Epithelial cell of proximal tubule (primary cell): ENCODE measurements at places on chromosomes 5 and 9.
A peak's percentile ranks its signal among the peaks of the same experiment; 100 is the strongest.

GRCh38 chr9:108444400-108445358 is 411.1 kb downstream of the ACTL7B start:
- DNase-seq, result peak; percentile 41

- DNase-seq, result no peak
Observed at GRCh38 chr9:93126825-93127368, 7.2 kb downstream of the NINJ1 start.

DNA sequence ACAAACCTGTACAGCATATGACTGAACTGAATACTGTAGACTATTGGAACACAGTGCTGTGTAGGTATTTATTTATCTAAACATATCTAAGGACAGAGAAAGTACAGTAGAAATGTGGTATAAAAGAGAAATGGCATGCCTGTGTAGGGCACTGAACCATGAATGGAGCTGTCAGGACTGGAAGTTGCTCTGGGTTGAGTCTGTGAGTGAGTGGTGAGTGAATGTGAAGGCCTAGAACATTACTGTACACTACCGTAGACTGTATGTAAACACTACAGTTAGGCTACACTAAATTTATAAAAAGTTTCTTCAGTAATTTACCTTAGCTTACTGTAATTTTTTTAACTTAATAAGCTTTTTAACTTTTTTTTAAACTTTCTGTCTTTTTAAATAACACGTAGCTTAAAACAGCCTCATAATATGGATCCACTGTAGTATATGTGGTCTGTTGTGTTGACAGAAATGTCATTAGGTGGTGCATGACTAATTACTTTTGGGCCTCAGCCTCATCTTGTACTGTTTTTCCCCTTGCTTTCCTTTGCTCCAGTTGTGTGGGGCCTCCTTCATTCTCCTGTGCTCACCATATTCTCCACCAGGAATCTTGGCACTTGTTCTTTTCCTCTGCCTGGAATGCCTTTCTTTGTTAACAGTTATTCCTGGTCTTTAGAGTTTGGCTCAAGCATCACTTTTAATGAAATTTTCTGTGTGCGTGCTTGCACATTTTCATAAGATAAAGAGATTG is 8.8 kb downstream of the SPIN1 start:
- DNase-seq, result no peak

GRCh38 chr9:8946461-8946860 is 1146.9 kb upstream of the DMAC1 start:
- DNase-seq, result no peak

GRCh38 chr9:137477778-137478612 is 18.9 kb upstream of the NSMF start:
- no peak for DNase-seq

- no peak for DNase-seq
Observed at GRCh38 chr5:76351577-76351976, 51.5 kb upstream of the IQGAP2 start.

DNA sequence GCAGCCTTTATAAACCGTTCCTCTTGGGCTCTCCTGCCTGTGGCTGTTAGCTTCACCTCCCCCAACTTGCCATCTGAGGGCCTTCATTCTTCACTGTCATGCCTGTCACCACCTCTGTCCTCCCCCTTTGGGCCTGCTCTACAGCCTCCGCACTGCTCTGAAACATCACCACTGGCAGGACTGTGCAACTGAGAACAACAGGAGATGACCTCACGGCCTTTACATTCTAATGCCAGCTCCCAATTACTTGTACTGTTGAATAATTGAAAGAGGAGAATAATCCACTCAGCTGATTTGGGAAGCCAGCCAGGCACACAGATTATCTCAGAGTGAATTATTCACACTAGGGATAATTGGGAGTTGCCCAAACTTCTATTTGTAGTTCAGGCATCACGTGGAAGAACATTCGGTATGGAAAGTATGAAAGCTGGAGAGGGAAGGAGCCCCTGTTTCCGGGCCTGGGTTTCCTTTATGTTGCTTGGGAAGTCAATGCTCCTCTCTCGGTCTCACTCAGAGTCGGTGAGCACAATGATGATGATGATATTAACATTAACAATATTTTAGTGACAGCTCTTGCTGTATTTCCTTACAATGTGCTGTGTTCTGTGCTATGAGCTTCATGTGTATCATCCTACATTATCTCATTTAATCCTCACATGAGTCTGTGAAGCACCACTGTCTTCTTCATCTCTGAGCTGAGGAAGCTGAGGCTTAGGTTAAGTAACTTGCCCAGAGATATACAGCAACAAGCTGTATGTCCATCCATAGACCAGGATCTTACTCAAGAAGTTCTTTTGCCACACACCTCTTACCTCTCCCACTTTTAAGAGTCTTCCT is 99.3 kb upstream of the LRRTM2 start:
- DNase-seq, result no peak

DNA sequence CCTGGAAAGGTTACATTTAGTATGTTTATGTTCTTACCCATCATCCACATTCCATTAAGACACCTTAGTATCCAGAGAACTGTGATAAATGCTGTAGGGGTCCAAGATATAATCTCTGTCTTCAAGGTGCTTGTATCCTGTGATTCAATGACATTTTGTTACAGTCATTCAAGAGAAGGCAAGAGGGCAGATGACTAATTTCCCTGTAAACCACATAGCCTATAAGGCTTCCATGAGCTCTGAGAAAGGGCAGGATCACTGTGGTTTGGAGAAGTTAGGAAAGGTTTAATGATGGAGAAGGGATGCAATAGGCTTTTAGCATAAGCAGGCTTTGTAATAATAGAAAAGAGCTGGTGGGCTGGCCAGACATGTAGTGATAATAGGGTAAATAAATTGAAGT is 40.0 kb downstream of the PAPPA start:
- DNase-seq, result peak; percentile 39

GRCh38 chr9:91421971-91422757 is 1.5 kb downstream of the NFIL3 start:
- DNase-seq, result no peak

GRCh38 chr5:115417076-115417475 is 120.6 kb upstream of the CCDC112 start:
- no peak for DNase-seq

GRCh38 chr5:16784843-16785791 is 151.0 kb downstream of the MYO10 start:
- no peak for DNase-seq

DNA sequence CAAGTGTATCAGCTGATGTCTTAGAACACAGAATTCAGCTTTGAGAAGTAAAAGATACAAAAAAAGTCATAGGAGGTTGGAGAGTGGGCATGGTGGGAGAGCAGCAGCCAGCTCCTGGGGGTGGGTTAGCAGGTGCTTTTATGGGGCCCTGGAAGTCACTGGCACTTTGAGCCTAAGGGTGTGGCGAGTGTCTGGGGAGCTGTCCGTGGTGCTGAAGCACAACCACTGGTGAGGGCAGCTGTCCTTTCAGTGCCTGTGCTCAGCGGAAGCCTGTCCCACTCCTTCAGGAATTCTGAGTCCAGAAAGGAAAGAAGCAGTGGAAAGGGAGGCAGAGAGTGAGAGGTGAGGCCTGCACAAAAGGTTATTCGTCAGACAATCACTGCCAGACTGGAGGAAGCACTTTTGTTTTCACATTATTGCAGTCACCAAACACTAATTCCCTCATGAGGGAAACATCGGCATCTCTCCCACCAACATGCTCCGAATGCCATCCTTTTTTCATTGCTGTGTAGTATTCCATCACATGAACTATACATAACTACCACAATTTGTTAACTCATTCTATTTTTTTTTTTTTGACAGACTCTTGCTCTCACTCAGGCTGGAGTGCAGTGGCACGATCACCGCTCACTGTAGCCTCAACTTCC is 59.4 kb upstream of the RAPGEF1 start:
- no peak for DNase-seq

- DNase-seq, result peak; percentile 45
Observed at GRCh38 chr5:79120221-79120620, 8.6 kb downstream of the BHMT start.

DNA sequence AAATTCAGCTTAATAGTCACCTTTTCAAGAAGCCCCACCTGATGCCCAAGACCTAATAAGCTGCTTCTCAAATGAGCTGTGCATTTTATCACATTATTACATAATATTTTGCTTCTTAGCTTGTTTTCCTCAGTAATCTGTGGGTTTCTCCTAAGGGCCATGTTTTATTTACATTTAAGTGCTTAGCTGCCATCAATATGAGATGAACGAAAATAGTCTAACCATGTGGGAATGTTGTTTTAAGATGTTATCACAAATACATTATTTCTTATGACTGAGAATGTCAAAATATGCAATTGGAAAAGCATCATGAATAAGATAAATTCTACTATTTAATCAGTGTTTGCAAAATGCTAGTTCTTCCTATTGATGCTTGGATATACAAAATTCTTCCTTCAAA is 10.1 kb downstream of the ARRDC3 start:
- no peak for DNase-seq

GRCh38 chr5:171771856-171772255 is 13.8 kb upstream of the SMIM23 start:
- DNase-seq, result no peak

- DNase-seq, result no peak
Observed at GRCh38 chr9:80074439-80074838, 502.7 kb downstream of the TLE4 start.

- DNase-seq, result no peak
Observed at GRCh38 chr9:105681313-105681712, 13.0 kb upstream of the TMEM38B start.

- no peak for DNase-seq
Observed at GRCh38 chr5:6750142-6750840, 37.1 kb downstream of the TENT4A start.

GRCh38 chr5:75028090-75028489 is 24.3 kb downstream of the GCNT4 start:
- DNase-seq, result no peak

- DNase-seq, result no peak
Observed at GRCh38 chr9:126235336-126236243, 91.0 kb upstream of the MVB12B start.

GRCh38 chr9:127539982-127540663 is 72.0 kb upstream of the STXBP1 start:
- DNase-seq, result no peak

GRCh38 chr9:104555521-104555920 is 13.4 kb upstream of the OR13C8 start:
- DNase-seq, result no peak

GRCh38 chr5:143968071-143968878 is 156.3 kb downstream of the HMHB1 start:
- DNase-seq, result no peak

DNA sequence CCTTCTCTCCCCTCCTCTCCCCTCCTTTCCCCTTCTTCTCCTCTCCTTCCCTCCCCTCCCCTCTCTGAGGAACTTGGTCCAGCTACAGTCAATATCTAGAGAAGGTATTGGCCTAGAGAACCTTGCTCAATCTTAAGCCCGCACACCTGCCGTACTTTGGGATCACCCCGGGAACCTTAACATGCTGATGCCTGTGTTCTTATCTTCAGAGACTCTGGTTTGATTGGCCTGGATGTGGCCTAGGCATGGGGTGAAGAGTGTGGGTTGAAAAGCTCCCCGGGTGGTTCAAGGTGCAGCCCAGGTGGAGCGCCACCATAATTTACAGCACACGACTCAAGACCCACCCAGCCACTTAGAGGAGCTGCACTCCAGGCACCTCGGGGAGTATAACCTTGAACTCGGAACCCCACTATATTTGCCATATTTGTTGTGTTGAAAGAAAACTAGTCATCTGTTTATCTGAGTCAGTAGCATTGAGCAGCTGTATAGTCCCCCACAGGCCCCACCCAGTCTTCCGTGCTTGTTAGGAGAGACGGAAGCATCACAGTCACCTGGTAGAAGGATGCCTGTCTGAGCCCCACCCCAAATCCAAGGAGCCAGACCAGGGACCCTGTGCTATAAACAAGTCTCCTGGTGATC is 14.4 kb upstream of the PHF19 start:
- DNase-seq, result no peak

GRCh38 chr5:6317116-6317798 is 61.1 kb downstream of the MED10 start:
- no peak for DNase-seq

DNA sequence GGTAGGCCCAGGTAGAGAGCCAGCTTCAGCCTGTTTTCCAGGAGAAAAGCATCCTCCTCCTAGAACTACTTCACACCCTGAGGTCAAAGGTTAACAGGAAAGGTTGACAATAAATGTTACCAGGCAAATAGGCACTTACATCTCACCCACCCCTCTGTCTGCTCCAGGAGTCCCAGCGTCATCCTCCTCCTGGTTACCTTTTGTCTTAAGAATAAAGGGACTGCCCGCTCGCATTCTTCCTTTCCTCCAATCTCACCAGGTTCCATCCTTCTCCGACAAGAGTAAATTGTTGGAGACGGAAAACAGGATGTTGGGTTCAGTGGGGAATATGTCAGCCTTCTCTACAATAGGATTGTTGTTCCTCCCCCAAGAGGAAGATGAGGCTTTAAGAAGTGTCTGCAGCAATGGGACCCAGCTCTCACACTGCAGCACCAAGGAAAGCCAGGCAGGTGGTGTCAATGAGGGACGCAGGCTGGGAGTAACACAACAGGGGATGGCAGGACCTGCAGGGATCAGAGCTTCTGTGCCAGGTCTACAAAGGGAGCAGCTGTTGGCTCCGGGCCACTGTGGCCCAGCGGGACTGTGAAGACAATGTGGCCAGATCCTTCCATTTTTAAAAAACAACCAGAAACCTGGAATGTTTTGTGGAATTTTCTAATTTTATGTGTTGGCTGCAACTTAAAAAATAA is 29.0 kb downstream of the FAT2 start:
- DNase-seq, result no peak

- no peak for DNase-seq
Observed at GRCh38 chr9:9202276-9202675, 1402.7 kb upstream of the DMAC1 start.

DNA sequence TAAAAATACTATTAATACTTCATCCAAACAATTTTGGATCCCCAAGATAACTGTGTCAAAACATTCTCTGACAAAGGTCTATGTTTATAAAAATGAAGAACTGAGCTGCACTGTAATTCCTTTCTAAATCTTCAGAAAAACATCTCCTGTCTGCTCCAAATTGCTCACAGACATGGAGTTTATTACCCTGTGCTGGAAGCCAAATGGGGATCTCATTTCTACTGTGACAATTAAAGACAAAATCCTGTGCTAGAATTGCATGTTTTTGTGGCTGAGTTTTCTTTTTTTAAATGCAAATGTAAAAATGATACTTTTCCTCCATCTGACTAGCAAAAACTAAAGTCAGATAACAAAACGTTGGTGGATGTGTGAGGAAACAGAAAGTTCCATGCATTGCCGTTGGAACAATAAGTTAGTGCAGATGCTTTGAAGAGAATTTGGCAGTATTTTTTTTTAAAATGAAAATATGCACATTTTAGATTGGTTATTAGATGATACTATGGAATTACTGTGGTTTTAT is 93.5 kb downstream of the GNA14 start:
- DNase-seq, result no peak

- no peak for DNase-seq
Observed at GRCh38 chr5:163770625-163771024, 265.2 kb downstream of the MAT2B start.

DNA sequence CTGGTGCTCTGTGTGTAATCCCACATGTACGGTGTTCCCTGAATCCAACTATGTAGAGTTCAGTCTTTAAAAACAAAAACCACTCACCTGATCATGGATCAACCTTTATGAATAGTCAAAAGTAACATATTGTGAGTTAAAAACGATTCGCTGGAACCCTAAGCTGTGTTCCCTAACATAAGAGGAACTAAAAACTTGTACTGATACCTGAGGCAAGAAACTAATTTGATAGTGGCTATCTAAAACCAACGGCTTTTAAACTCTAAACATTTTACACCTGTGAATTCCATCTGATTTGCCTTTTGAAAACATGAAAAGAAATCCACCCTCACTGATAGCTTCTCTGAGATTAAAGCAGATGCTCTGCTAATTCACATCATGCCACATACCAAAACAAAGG is 101.5 kb downstream of the DEPDC1B start:
- DNase-seq, result no peak

- no peak for DNase-seq
Observed at GRCh38 chr9:99414321-99414720, 192.2 kb downstream of the SEC61B start.
